ENCODE measurements at places on chromosomes 2 and 18.

GRCh38 chr2:201858281-201859184 is 52.2 kb downstream of the CDK15 start:
- no peak for DNase-seq

DNA sequence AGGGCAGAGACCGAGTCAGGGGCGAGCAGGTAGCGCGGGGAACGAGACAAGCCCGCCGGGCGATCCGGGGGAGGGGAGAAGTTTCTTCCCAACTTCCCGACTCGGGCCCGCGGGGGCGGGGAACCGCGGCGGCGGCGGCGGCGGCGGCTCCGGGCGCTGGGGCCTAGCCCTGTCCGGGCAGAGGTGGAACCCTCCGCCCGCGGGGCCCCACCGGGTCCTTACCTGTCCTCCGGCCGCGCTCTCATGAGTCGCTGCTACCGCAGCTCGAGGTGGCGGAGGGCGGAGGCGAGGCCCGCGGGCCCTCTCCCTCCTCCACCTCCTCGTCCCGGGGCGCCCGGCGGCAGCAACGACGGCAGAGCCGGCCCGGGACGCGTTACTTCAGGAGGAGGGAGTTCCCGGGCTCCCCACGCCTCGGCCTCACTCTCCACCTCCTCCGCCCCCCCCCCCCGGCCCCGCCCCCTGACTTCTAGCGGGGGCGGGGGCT is at the start of gene YES1:
Gene YES1 (minus strand): TSS at position 351 of the 484 bp plus-strand sequence. CDS start 55,415 bp downstream, outside the sequence.
- DNase-seq: peak; percentile 80

DNA sequence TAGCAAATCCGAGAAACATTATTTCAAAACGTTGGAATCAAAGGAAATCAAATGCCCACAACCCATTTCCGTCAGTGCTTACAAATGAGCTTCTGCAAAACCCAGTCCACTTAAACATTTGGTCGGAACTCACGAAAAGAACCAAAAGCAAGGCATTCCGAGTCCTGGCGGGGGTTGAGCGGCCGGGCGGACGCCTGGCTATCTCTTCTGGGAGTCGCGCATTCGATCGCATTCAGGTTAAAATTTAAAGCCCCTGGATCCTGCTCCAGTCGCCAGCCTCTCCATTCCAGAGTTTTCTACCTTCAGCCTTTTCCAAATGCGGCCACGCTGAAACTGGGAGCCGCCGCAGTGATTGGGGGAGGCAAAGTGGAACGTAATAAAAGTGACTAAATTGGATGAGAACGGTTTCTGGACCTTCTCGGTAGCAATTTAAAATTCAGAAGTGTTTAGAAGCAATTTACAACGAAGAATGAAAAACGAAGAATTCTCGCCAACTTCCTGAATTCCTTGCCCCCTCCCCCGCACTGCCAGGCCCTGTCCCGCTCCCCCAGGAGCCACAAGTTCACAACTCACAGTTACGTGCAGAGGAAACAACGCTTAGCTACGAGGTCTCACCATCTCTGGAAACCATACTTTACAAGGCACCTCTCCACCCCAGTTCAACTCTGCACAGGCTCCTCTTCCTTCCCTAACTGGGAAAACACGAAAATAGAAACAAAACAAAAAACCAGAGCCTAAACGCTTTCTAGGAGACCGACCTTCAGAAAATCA is 1.7 kb upstream of the GATA6 start:
- no peak for DNase-seq

GRCh38 chr2:189178054-189178453 is 1.5 kb downstream of the COL5A2 start:
- DNase-seq: no peak

- no peak for DNase-seq
These were observed 17.2 kb downstream of the COMMD1 start for GRCh38 chr2:61922714-61923113.
